Hematopoietic multipotent progenitor cell treated with erythropoietin and hydrocortisone succinate and interleukin-3 and kit ligand, for 6 days (in vitro differentiated cells): ENCODE measurements at places on chromosomes 16 and 17.

- no peak for DNase-seq
These were observed 291.2 kb downstream of the CDH11 start for GRCh38 chr16:64830653-64831052.

- no peak for DNase-seq
These were observed 15.4 kb downstream of the MFSD11 start for GRCh38 chr17:76753061-76753961.

DNA sequence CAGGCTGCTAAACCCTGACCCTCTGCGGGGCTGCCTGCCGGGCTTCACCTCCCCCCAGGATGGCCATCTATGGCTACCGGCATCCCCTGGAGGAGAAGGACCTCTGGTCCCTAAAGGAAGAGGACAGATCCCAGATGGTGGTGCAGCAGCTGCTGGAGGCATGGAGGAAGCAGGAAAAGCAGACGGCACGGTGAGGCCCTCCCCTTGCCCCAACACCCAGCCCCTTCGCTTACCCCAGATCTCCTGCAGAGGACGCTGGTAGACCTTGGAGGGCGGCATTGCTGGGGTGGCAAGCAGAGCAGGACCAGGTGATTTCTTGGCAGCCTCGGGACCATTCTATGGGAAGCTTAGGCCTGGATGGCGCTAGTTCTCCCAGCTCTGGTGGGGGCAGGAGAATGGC, 24.5 kb downstream of the ABCC3 start:
- DNase-seq = no peak

- DNase-seq = peak; percentile 98
These were observed 12.5 kb upstream of the SREBF1 start for GRCh38 chr17:17849147-17849820.

- peak; percentile 80 for DNase-seq
These were observed 23.0 kb upstream of the NSRP1 start for GRCh38 chr17:30093463-30094147.

DNA sequence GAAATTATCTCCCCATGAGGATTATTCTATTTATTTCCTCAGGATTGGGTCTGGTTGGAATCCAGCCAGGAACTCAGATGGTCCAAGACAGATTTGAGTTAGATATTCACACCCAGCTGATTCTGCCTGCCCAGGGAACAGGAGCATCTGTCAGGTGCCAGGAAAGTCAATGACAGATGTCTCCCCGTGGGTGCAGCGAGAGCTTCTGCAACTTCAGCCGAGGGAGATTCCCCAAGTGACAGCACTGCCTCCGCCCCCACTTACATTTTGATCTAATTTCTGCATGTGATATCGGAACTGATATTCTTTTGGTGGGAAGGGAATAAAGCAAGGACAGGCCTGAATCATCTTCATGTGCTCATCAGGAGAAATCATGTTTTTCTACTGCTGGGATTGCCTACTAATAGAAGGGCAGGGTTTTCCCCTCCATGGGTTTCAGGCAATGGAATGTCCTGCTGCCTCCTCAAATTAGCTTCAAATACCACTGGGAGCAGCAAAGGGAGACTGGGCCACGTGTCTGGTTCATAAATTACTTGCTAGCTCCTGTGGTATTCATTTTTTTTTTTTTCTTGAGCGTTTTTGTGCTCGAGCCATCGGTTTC, 15.7 kb upstream of the DHX8 start:
- DNase-seq = no peak

- no peak for DNase-seq
These were observed 6.0 kb downstream of the TMEM106A start for GRCh38 chr17:43217614-43218087.

DNA sequence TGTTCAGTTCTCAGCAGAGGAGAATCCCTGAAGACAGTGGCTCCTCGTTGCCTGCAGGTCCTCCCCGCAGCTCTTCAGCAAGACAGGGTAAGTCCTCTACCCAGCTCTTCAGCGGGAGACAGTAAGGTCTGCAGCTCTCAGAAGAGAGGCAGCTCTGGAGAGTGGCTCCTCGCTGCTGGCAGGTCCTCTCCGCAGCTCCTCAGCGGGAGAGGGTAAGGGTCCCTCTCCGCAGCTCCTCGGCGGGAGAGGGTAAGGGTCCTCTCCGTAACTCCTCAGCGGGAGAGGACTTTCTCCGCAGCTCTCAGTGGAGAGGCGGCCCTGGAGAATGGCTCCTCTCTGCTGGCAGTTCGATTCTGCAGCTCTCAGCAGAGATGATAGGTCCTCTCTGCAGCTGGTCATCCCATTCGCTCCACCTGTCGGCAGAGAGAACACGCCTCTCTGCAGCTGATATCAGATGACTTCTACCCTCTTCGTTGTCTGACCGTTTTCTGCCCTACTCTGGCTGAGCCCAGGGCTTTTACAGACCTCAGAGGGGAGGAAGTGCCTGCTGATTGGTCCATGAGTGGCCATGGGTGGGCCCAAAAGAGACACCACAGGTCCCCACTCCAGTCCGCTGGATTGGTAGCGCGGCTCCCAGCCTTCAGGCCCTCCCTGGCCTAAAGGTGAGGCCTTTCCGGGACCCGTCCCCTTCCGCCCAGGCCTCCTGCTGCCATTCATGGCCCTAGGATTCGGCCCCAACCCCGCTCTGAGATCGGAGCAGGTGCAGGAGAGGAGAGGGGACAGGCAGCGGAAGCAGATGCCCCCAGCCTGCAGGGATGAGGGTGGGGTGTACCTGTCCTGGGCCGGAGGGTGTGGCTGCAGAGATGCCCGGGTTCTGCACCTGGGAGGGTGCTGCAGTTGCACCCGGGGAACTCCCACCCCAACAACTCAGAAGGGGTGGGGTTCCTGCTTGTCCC, 11.9 kb upstream of the SHCBP1 start:
- no peak for DNase-seq

DNA sequence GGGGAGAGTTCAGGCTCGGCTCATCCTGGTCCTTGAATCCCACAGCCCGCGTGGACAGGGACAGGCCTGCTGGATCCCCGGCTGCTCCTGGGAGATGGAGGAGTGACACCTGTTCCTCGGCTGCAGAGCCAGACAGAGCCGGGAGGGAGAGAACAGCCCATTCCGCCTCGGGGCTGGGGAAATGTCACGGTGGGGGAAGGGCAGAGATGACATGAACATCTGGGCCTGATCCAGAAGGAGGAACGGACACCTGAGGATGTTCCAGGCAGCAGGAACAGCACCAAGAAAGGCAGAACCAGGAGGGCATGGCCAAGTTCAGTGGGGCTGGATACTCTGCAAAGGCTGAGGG, 2.1 kb downstream of the ZNF764 start:
- DNase-seq = no peak

- peak; percentile 84 for DNase-seq
These were observed 23.2 kb upstream of the NTN1 start for GRCh38 chr17:8997994-8998628.

GRCh38 chr16:76797457-76797856, 393.5 kb upstream of the MON1B start:
- no peak for DNase-seq

DNA sequence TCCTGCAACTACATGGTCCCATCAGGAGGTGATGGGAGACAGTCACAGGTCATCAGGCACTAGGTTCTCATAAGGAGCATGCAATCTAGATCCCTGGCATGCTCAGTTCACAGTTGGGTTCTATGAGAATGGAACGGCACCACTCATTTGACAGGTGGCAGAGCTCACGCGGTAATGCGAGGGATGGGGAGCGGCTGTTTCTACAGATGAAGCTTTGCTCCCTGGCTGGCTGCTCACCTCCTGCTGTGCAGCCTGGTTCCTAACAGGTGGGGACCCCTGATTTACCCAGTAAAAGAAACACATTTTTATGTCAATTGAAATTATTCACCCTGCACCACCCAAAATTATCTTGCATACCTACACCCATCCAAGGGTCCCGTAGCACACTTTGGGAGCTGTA, 42.7 kb upstream of the ZNHIT3 start:
- DNase-seq = no peak

DNA sequence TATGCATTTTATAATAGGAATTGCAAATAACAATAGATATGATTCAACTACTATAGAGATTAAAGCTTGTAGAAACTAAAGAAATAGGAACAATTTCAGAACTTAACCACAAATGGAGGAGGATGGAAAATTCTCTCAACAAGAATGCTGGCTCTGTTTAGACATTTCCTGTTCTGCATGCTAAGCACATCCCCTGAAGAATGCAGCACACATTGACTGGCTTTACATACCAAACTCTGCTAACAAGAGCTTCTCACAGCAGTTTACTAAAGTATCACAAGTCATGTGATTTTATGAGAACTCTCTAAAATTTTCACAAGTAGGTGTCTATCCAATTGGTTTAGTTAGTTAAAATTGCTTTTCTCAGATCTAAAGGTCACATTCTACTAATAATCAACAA, 85.2 kb downstream of the SPAG9 start:
- DNase-seq = no peak

GRCh38 chr16:84992717-84993075, 18.6 kb downstream of the ZDHHC7 start:
- no peak for DNase-seq

DNA sequence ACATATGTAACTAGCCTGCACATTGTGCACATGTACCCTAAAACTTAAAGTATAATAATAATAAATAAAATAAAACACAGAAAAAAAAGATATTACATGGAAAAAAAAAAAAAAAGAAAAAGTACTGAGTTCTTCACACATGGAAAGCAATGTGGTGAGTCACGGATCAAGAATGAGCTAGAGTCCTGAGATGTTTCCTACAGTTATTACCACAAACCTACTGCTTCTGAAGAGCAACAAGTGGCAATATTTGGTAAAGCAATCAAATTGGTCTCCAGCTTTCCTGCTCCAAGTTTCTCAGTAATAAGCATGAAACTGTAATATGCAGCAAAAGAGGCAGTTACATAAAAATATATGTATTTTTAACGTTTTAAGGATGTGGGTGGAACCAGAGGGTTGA, 223.3 kb upstream of the SALL1 start:
- no peak for DNase-seq

GRCh38 chr16:14097182-14097959, 26.3 kb downstream of the MRTFB start:
- no peak for DNase-seq

DNA sequence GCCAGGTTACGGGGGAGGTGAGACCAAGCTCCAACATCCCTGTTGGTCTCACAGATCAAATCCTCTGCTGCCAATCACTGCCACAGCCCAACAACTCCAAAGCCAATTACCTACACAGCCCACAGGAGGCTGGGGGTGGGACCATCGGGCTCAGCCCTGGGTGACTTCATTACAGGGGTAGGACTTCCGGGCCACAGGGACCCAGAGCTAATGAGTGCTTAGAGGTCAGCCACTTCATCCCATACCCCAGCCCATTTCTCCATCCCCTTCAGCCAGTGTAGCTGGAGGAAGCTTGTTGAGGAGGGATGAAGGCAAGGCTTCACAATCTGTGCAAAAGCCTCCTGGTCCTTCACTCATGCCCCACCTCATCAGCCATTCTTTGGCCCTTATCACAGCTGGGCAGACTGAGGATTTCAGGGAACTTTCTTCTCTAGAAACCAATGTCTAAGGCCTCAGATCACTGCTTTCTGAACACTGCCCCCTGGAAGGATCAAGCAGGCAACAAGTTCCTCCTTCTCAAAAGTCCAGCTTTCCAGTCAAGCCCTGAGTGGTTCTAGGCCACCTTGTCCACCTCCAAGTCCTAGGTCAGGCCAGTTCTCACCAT, 5.8 kb downstream of the FOXN1 start:
- no peak for DNase-seq

- DNase-seq = peak; percentile 66
These were observed 7.5 kb upstream of the C16orf95 start for GRCh38 chr16:87324411-87325275.

DNA sequence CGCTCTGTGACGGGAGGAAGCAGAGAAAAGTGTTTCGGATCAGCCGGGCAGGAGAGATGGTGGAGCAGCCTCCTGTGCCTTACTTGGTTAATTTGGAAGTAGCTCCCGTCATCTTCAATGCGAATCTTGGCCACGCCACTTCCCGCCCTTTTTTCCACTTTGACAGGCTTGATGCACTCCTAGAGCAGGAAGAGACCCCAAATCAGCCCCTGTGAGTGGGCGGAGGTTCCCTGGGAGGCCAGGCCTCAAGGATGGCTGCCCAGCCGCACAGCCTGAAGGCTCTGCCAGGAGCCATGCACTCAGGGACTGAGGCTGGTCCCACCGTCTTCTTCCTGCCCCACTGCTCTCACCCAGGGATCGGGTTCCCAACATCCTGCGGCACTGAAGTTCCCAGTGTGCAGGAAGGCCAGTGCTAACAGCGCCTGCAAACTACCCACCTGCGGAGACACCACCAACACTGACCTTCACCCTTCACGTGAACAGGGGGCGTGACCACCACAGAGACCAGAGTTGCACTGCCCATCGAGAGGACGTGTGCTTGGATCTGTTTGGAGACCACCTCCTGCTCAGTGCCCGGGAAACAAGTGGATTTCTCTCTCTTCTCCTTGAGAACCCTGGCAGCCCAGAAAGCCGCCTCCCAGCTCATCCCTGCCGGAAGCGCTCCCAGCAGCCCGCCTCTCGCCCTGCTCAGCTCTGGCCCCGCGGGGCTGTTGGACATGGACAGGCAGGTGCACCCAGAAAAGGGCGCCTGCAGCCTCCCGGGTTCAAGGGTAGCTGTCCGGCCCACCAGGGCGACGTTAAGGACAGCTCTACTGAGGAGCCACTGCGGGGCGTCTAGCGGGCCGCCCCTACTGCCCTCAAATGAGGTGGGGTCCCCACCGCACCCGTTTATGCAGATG, 988 bp downstream of the CIAO3 start:
- DNase-seq = no peak

GRCh38 chr16:52546291-52547003, 496 bp downstream of the TOX3 start:
- no peak for DNase-seq

DNA sequence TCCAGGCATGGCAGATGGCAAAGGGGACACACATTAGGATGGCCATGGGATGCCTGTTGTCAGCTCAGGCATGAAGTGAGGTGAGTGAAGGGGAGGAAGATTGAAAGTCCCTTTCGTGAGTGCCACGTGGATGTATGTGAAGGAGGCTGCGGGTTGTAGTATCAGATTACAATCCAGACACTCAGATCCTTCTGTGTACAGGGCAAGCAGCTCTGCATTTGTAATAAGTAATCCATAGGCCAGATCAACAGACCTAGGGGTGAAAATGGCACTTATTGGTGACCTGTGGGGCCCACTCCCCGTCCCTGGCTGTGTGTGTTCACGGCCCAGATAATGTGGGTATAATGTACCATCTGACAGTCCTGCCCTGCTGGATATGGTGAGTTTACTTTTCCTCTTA, 159.5 kb downstream of the DNAH9 start:
- no peak for DNase-seq

GRCh38 chr17:83074486-83075223, 4.8 kb upstream of the METRNL start:
- DNase-seq = no peak
